CD4-positive, alpha-beta T cell (primary cell): ENCODE measurements at places on chromosomes 5 and 9.

DNA sequence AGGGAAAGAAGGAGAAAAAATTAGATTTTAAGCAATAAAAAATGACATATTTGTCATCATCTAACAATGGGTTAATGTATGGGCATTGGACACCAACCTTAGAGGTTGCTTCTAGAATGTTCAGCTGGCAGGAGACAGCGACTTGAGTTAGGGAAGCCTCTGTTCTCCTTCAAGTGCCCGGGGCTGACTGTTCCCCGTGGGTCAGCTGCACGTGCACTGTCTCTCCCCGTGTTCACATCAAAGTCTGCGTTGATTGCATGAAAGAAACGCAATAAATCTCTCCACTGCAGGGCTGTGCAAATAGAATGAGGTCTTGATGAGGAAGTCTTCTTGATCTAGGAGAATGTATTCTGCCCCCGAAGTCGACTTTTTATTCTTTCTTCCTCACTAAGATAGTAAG lies at the start of gene GLT6D1:
GLT6D1 (minus strand) TSS at position 345 of the 400 bp plus-strand sequence. CDS start 353 bp downstream, outside the sequence.
- no peak for DNase-seq

GRCh38 chr9:4277531-4277991 lies 22.3 kb downstream of the GLIS3 start:
- no peak for DNase-seq

- DNase-seq, result peak; percentile 16
These were observed 76.7 kb downstream of the GRAMD2B start for GRCh38 chr5:126499853-126500342.

- DNase-seq, result no peak
These were observed 13.2 kb downstream of the MRPL41 start for GRCh38 chr9:137564817-137565411.

- DNase-seq, result no peak
These were observed 42.0 kb downstream of the FRMPD1 start for GRCh38 chr9:37692622-37693221.

DNA sequence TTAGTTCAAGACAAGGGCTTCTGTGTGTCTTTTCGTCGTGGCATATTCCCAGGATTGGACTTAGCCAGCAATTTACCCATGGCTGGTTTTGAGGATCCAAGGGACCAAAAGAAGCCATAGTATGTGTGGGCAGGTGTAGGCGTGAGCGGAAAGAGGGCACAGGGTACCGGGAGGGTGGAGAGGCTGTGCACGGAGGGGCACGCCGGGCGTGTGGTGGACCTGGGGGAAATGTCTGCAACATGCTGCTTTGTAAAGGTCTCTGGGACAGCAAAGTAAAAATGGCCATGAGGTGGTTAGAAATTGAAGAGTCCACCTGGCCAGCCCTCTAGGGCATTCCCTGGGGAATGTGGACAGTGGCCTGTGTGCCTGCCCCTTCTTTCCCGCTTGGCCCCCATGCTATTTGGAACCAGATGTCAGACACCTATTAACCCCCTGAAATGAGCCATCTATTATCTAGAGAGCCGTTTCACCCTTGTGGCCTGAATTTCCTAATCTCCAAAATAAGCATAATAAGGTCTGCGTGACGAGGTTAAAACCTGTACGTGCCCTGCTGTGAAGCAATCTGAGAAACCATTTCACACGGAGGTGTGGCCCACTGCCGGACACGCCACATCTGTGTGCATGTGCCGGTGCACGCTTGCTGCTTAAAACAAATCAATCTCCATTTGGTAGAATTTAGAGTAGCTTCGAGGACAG lies 5.1 kb downstream of the FLT4 start:
- no peak for DNase-seq

GRCh38 chr9:35923927-35924763 lies 14.9 kb downstream of the SPAAR start:
- DNase-seq, result no peak

- DNase-seq, result no peak
These were observed 208.5 kb upstream of the TUT7 start for GRCh38 chr9:86562691-86563090.

DNA sequence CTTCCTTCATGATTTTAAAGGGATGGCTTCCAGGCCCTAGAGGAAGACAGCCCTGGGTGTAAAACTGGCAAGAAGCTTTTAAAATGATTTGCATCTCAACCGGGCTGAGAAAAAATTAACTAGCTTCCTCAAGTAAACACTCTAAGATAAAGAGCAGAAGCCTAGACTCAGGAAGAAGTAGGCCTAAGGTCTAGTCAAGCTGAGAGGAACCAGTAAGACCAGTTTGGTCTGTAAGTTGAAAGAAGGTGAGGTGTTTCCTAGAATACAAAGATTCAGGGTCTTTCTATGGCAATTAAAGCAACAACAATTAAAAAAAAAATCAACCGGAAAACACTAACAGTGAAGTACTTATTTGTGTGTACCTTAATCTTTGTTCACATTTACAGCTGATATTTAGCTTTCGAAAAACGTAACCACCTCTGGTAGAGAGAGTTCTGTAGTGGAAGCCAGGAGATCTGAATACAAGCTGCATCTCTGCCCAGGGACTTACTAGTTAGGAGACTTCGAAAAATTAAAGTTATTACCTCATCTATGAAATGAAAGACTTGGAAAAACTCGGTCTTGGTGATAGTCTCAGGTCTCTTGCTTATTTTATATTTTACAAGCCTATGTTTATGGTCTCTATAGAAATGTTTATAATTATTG lies 75.7 kb downstream of the TUSC1 start:
- DNase-seq, result no peak

DNA sequence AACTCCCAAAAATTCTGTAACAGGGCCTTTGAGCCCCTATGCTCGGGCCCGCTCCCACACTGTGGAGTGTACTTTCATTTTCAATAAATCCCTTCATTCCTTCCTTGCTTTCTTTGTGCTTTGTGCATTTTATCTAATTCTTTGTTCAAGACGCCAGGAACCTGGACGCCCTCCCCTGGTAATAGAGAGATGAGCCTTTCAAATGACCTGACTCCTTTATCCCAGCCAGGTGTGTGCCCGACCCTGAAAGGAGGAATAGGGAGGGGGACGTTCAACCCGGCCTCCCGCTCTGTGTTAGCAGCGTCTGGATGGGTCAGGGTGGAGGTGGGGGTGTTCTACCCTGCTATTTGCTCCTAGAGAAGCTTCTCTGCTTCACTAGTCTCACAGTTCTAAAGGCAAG lies 53.9 kb downstream of the FXN start:
- DNase-seq, result no peak

- no peak for DNase-seq
These were observed 892 bp downstream of the SMIM32 start for GRCh38 chr5:136192015-136192525.

GRCh38 chr5:157468293-157468965 lies 8.4 kb downstream of the NIPAL4 start:
- no peak for DNase-seq

DNA sequence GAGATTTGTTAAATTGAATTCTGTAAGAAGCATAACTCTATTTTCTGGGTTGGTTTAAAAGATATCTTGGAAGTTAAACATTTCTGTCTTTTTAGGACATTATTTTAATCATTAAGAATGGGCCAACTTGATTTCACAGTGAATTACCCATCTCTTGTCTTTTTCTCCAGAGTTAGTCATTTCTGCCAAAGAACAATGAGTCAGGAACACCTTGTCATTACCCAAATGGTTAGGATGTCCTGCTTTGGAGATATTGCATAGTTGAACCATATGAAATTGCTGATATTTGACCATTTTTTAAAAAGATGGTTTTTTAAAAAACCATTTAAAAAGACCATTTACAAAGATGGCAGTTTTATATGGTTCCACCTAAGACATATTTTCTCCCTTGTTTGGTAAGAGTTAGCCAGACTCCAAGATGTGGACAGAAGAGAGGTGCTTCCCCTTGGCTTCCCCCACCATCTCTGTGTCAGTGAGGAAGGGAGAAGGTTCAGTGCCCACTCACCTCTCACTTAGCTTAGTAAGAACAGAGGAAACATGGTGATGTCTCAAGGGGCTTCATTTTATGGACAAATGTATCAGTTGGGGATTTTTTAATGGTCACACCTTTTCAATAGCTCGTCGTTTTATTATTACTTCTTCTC lies 103.0 kb downstream of the PCSK1 start:
- no peak for DNase-seq

- DNase-seq, result no peak
These were observed 147.6 kb downstream of the CDH10 start for GRCh38 chr5:24497145-24497544.

DNA sequence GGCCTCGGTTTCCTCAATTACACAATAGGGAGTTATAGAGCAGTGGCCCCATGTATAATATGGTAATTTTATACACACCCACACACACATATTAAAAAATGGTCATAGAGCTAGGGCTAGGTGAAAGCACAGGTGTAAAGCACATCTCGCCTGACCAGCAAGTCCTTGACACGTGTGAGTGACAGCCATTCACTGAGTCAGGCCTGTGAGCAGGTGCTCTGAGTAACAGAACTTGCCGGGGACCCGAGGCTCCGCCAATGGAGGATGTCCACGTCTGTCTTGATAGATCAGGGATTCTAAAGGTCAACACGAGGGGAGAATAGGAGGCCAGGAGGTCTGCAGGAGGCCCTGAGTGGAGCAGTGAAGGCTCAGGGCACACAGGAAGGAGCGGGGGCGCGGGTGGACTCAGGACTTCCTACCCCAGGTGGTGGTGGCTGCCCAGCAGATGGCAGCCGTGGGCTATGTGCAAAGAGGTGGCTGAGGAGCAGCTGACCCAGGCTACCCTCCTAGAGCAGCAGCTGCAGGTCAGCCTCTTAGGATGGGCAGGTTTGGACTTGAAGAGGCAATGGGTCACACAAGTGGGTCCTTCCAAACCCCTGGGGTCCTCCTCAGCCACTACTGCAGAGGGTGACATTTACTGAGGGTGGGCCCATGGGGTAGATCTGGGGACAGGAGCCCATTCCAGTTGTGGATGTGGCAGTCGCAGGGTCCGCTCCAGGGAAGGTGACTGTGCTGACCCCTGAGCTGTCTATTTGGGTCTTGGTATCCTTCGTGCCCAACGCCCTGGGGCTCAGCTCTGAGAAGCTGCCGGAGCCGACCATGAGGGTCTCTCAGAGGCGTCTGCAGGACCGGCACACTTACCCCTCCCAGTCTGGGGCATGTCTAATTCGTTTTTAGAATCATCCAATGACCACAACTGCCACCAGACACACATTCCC lies 45.9 kb downstream of the PRRT1B start:
- DNase-seq, result peak; percentile 77
